ENCODE measurements at places on chromosomes 2 and 18. TPM values are rescaled to one million over a fixed set of nuclear protein-coding genes. Genes with fewer than 3 reads are reported as not detected.

CCBE1 gene
- total RNA-seq, result 18.4 TPM

DNA sequence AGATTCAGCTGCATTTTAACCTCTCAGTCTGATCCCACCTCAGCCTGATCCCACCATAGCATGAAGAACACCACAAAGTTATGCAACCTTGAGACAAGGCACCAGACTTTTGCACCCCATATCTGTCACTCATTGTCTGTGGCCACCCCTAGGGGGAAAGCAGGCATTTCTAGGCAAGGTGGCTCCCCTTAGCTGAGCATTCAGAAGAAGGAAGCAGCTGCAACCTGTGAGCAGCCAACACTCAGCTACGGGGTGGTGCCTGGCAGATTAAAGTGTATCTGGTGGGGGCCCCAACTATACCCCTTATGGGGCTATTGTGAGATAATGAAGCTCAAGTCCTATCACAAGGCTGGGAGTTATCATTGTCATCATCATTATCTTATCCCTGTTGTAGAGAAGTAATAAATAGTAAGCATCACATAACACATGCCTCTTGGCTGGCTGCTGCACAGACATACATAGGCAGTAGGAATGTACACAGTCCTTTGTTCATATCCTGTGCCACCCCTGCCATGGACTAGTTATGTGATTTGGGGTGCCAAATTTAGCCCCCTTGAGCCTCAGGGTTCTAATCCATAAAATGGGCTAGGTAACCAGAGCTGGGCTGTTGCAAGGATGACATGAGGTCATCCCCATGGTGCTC, 20.6 kb upstream of the TMEM163 start:
- no peak for DNase-seq

TSN gene
- total RNA-seq, result 54.0 TPM

GRCh38 chr2:15436195-15436594, 124.9 kb downstream of the NBAS start:
- no peak for DNase-seq

NCK2 gene
- 73.2 TPM for total RNA-seq

GRCh38 chr2:39602616-39603015, 63.1 kb upstream of the TMEM178A start:
- DNase-seq, result no peak

GRCh38 chr2:240585101-240585500, 1.4 kb upstream of the CAPN10 start:
- peak; percentile 12 for DNase-seq

- DNase-seq, result no peak
Observed at GRCh38 chr18:60157810-60158209, 214.8 kb downstream of the MC4R start.

RGPD3 gene
- total RNA-seq, result not detected

DNA sequence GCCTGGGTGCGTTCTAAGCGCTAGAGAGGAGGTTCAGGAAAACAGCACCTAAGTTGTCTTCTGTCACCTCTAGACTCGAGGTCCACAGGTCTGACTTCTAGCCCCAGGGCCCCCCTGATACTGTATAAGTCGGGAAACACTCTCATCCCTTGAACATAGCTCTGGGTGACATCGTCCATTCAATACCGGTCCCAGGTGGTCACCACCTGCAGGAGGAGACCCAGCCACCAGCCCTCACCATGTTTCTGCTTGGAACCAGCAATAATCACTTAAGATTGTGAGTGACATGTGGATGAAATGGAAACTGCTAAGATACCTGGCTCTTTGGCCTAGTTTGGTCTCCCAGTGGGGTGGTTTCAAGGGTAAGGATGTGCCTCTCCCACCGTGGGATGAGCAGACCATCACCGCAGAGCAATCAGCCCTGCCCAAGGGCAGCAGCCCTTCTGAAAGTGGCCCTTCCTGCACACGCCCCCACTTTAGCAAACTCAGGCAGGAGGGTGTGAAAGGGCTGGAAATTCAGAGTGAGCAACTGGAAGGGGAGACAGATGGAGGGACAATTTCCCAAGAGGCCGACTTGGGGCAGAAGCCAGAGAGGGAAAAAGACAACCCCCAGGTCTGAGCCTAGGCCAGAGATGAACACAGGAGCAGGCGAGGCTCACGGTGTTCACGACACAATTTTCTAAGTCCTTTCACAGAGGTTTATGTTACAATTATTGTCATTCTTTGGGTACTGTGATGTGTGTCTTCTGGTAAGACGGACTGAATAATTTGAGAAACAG, 95.2 kb downstream of the ZNF516 start:
- no peak for DNase-seq

DNA sequence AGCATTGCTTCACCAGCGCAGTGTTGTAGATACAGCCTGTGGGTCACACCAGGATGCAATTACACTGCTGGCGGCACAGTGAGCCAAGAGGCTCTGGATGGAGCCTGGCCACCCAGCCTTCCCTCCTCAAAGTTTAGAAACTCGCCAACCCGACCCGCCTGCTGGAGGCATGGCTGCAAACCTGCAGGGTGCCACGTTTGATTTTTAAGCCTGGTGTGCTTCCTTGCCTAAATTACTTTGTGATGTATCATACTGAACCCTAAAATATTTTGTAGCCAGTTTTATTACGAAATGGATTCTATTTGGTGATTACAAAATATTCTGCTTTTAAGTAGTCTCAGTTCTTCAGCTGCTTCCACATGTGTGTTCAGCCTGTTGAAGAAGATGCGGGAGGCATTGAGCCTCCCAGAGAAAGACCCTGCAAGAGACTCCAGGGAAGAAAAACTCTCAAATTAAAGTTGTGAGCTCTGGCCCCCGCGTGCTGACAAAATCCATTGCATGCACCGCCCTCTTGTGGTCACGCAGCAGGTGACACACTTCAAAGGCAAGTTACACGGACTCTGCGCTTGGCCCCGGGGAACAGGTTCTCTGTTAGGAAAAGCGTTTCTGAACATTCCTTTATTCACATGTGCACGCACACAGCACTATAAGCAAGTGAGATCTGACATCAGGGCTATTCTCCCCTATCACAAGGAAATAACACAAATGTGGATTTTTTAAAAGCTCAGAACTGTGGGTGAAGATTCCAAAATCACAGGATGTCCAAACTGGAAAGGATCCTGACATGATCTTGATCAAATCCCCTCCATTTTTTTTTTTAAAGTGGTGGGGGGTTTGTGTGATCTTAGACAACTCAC, 63.0 kb upstream of the TWIST2 start:
- DNase-seq, result peak; percentile 34

- DNase-seq, result peak; percentile 44
Observed at GRCh38 chr2:186543561-186544131, 46.2 kb upstream of the ITGAV start.

GRCh38 chr18:2654928-2655177, 673 bp upstream of the SMCHD1 start:
- no peak for DNase-seq

CNRIP1 gene
- total RNA-seq, result not detected

DNA sequence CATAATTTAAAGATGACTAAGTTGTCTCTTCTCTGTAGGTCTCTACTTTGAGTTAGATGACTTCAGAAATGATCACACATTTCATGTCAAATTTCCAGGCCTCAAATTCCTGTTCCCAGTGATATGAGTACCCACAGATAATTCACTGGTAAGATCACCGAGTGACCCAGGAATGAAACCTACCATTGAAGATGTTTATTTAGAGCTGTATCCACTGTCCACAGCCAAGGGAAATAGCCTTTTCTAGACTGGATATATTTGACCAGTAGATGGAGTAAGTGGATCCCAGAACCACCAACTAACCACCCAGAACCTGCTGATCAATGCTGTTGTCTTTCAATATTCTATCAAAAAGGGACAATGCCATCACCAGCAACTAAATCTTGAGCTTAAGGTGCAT, 238.8 kb downstream of the SLC8A1 start:
- no peak for DNase-seq

- DNase-seq, result no peak
Observed at GRCh38 chr2:225662101-225662500, 262.6 kb downstream of the NYAP2 start.

DNA sequence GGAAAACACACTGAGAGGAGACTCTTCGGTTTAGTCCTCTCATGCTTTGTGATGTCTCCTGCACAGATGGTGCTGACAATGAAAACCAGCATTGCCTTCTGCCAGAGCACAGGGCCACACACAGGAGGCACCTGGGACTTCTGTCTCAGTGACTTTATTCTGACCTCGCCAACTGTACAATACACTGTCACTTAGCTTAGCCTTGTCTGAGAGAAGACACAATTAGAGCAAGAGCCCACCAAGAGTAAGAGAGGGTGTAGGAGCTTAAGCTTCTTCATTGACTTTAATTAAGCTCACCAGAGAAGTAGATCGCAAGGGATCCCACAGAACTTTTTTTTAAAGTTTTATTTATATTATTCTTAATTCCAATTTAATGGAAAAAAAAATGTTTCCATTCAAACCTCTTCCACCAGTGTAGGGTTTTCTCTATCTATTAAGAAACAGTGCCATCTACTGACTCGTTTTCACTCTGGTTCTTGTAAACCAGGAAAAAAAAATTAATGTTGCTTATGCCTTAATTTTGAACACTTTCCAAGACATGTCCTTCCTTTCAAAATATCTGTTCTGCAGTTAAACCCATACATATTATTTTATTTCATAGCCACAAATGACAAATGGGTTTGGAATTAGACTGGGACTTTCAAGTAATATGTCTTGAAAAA, 42.4 kb upstream of the DDX18 start:
- DNase-seq, result no peak

DNA sequence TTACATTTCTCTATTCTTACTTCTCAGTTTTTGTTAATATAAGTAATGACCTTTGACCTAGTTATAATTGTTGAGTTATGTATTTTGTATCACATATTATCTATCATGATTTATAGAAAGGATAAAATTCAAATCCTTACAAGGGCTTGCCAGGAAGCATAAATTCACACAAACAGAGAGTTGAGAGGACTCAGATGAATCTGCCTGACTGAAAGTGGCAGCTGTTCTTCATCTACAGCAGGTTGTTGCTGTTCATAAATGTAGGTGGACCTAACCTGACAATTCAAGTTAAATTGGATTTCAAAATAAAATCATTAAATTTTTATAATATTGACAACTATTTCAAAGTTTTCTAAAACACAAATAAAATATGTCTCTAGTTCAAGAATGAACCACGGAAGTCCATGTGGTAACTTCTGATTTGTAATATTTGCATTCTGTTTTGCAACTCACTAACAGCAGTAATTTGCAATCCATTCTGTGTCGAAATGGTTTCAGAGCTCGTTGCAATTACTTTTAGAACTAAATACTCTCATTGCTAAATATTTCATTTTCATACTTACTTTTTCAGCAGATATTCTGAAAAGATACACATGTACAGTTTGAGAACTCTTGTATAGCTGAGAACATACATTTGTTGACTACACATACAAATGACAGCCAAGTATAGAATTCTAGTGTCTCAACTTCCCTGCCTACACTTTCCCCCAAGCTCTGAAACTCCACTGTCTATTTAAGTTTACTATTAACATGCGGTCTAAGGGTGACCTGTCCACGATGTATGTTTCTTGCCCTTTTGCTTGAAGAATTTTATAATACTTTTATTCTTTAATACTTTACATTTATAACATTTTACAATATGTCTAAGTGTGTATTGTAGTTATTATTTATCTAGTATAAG, 25.7 kb downstream of the SCN7A start:
- DNase-seq, result no peak
